ENCODE measurements at places on chromosomes 13 and 19.

- peak; percentile 81 for DNase-seq
Measured at GRCh38 chr13:29497137-29497654, 98.3 kb downstream of the SLC7A1 start.

GRCh38 chr13:43785650-43786471 is 911 bp downstream of the ENOX1 start:
- DNase-seq, result peak; percentile 96

DNA sequence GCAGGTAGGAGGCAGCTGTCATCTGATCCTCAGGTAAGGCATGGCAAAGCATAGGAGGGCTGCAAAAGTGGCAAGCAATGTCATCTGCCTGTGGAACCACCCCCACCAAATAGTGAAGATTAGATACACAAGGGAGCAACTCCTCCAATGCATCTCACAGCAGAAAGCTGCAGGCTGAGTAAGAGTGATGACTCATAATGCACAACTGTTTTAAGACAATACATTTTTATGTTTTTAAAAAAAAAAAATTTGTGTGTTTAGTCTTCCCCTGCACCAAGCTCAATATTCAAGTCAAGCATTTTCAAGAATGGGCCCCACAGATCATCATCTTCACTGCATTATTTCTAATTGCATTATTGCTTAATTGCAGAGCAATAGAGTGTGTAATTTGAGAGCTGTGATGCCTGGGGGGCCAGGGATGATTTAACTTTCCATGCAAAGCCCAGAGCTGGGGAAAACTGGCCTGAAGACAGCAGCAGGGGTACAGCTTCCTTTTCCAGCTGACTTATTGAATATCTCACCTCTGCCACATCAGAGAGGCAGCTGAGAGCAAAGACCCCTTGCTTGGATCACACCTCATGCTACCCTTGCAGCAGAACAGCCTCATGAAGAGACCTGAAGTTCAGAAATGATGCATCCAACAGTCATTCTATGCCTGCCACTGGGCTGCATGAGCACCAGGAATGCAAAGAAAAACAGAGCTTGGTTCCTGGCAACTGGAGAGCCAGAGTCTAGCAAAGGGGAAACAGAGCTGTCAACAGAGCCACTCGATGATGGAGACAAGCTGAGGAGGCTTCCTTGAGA is 22.7 kb upstream of the POP4 start:
- no peak for DNase-seq

- no peak for DNase-seq
Measured at GRCh38 chr19:6378486-6378885, 2.8 kb upstream of the PSPN start.

DNA sequence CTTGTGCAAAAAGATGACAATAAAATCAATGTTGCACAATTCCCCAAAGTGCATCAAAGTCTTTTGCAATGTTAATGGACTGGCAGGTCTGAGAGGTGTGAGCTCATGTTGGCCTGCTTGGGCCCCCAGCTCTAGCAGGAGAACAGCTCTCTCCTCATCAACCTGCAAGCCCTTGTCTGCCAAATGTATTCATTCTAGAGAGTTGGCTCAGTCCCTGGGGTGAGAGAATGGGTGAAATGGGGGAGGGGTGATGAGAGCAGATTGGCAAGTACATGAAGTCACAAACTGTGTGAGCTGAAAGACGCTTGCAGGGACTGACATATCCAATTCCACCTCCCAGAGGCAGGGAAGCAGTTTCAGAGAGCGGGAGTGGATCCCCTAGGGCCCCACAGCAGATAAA is 465.1 kb upstream of the ZNF507 start:
- DNase-seq, result no peak

- DNase-seq, result no peak
Measured at GRCh38 chr13:107685876-107686275, 529.5 kb downstream of the LIG4 start.

- no peak for DNase-seq
Measured at GRCh38 chr13:109704771-109705635, 81.4 kb downstream of the IRS2 start.

- no peak for DNase-seq
Measured at GRCh38 chr19:41933693-41934426, 5.6 kb upstream of the ERFL start.

Measured in muscle of back (tissue), 13 donors.